ENCODE measurements at places on chromosomes 3 and 15.

DNA sequence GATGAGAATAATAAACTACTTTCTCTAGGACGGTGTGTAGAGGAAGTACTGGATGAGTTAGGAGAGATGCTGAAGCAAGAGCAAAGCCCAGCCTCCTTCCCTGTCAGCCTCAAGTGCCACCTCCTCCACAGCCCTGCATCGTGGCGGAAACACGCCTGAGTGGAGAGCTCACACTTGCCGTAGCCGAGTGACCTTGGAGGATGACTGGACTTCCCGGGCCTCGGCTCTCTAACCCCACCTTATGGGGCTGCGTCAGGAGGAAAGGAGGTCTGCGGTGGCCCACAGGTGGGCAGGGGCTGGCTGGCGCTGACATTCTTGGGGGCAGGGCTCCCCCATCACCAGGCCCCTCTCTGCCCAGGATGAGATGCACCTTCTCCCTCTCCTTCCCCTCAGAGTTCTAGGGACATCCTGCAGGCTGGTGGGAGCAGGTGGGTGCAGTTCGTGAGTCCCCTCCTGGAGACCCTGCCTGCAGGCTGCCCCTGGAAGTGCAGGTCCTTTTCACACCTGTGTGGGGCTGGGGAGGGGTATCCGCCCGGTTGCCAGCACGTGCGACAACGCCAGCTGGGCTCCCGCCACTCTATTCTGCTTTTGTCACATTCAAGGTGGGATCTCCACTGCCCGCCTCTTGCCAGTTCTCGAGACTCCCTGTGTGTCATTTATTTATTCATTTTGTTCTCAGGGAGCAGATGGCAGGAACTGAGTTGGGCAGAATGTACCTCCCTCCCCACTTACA is 175.2 kb downstream of the MEGF11 start:
- H3K27ac ChIP-seq, result no peak overlapping the region
- H3K27me3 ChIP-seq, result peaks cover 46% of the 10 kb centered on the region
- H3K36me3 ChIP-seq, result no peaks in the 10 kb centered on the region
- H3K4me1 ChIP-seq, result no peaks in the 10 kb centered on the region
- DNase-seq, result no peak
- no peak overlapping the region for H3K4me3 ChIP-seq

- no peak overlapping the region for H3K4me3 ChIP-seq
- no peaks in the 10 kb centered on the region for H3K4me1 ChIP-seq
- no peak for DNase-seq
- no peaks in the 10 kb centered on the region for H3K36me3 ChIP-seq
- no peaks in the 10 kb centered on the region for H3K27me3 ChIP-seq
Measured at GRCh38 chr3:177468331-177468730, 271.0 kb upstream of the TBL1XR1 start.

GRCh38 chr3:143856252-143856970 is 8.1 kb upstream of the SLC9A9 start:
- no peak overlapping the region for H3K27ac ChIP-seq
- DNase-seq, result no peak
- H3K36me3 ChIP-seq, result no peaks in the 10 kb centered on the region
- no peaks in the 10 kb centered on the region for H3K27me3 ChIP-seq
- H3K4me3 ChIP-seq, result no peak overlapping the region
- H3K4me1 ChIP-seq, result no peaks in the 10 kb centered on the region

DNA sequence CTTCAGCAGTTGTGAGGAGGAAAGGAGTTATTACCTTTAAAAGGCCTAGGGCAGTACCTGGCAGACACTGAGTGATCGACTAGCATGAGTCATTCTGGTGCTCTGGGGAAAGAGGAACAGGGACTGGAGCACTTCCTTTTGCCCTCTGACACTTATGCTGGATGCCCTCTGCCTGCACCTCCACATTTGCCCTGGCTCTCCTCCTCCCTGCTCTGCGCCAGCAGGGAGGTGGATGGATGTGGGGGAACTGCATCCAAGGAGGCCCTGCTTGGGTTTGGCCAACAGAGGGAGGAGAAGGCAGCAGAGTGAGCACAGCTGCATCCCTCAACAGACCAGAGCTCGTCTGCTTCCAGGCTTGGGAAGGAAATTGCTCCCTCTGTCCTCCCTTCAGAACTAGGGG is 75.0 kb downstream of the SEMA5B start:
- no peak for DNase-seq
- no peaks in the 10 kb centered on the region for H3K4me1 ChIP-seq

- DNase-seq, result no peak
- no peak overlapping the region for H3K4me3 ChIP-seq
- no peaks in the 10 kb centered on the region for H3K4me1 ChIP-seq
- no peak overlapping the region for H3K27ac ChIP-seq
Measured at GRCh38 chr3:39028546-39028945, 23.2 kb downstream of the SCN11A start.

DNA sequence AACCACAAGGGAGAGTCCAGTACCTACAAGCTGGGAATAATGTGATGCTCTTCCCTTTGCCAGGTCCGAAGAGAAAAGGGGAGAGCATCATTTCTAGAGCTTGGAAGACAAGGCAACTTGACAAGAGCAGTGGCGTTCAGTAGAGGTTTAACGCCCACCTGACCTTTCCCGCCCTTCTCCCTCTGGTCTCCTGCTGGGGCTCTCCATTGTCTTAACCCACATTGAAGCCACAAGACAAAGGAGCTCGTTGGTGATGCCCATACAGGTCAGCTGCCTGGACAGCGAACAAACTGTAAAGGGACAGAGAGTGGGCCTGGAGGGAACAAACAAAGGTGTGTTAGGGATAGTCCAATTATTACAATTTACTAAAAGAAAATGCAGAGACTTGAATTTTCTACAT is 13.1 kb upstream of the DUT start:
- H3K36me3 ChIP-seq, result no peaks in the 10 kb centered on the region
- H3K4me1 ChIP-seq, result no peaks in the 10 kb centered on the region
- H3K4me3 ChIP-seq, result no peak overlapping the region
- H3K27ac ChIP-seq, result no peak overlapping the region
- no peak for DNase-seq

- H3K4me1 ChIP-seq, result no peaks in the 10 kb centered on the region
- H3K4me3 ChIP-seq, result no peak overlapping the region
- no peak overlapping the region for H3K27ac ChIP-seq
- no peaks in the 10 kb centered on the region for H3K27me3 ChIP-seq
Measured at GRCh38 chr3:70889162-70890019, 577.0 kb upstream of the MDFIC2 start.

All from K562 (cell line).